RCC 7860 (cell line): ENCODE measurements at places on chromosomes 3 and 15.

DNA sequence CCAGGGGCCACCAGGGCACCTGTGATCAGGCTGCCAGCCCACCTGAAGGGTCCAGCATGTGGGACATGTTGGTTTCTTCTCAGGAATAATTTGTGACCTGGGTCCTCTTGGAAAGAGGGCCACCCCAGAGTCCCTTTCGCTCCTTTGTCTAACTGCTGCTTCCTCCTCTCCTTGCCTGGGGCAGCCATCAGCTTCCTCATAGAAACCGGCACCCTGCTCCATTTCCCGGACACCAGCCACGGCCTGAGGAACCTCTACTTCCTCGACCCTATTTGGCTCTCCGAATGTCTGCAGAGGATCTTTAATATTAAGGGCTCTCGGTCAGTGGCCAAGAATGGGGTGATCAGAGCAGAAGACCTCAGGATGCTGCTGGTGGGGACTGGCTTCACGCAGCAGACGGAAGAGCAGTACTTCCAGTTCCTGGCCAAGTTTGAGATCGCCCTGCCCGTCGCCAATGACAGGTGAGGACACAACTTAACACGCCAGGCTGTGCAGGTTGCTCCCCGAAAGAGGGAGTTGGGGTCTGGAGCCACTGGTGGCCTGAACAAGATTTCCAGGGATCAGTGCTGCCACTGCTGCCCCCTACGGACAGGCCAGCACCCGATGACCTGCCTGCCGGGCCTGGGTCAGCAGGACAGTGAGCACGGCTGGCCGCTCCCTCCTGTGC, 109.7 kb downstream of the LRRK1 start:
- no peak for DNase-seq

DNA sequence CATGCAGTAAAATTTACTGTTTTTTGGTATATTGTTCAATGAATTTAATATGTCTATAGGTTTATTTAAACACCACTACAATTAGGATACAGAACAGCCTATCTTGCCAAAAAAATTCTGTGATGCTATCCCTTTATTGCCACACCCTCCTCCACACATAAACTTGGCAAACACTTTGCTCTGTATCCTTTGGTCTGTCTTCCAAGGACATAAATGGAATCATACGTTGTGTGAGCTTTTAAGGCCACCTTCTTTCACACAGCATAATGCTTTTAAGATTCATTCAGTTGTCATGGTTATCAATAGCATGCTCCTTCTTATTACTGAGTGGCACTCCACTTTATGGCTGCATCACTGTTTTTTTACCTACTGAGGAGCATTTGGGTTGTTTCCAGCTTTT, 71.5 kb downstream of the CERS3 start:
- DNase-seq: no peak

DNA sequence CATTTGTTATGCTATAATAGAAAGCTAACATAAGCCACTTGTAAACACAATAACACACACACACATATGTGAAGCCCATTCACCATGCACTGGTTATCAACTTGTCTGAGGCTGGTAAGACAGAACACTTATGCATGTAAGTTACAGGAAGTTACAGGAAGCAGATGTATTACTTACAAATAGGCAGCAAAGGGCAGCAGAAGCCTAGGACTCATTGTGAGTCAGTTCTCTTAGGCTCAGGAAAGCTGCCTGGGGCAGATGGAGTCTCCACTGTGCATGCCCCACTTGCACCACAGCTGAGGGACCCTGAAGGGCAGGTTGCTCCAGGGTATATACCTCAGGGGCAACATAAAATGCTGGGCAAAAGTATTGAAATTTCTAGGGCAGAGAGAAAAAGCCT, 748.8 kb upstream of the CCDC54 start:
- DNase-seq: no peak

GRCh38 chr3:111690242-111690641, 95.1 kb upstream of the ZBED2 start:
- peak; percentile 84 for DNase-seq

GRCh38 chr3:126490619-126491018, 14.9 kb upstream of the ZXDC start:
- no peak for DNase-seq

DNA sequence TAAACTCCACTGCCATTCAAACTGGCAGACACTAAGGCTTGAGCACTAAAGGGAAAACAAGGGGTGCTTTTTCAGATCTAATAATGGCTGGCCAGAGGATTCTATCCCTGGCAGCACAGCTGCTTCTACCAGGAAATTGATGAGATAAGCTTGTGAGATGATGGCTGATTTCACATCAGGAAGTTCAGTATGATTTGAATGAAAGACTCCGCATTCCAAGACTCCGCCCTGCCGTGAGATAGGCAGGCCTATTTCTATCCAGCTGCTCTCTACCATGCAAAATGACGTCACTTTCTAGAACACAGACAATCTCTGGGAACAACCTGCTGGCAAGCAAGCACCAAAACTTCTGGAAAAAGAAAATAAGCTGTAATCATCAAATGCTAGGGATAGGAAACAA, 171.8 kb downstream of the WDR76 start:
- no peak for DNase-seq

DNA sequence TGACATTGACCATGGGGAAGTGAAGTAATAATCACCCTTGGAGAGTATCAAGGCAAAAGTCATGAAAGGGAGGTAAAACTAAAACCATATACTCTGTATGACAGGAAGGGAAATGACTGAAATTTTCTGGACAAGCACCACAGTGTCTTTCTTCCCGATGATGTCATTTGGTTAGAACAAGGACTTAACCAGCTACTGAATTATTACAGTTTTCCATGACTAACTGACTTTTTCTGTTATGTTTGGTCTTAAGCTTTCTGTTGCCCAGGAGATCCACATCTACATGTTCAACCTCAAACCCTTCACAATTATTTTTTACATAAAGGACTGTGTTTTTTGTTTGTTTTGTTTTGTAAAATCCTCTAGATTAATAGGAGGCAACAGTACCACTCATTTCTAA, 191.9 kb upstream of the IL12A start:
- peak; percentile 86 for DNase-seq

- peak; percentile 31 for DNase-seq
Observed at GRCh38 chr3:195823999-195824398, 12.3 kb upstream of the MUC4 start.

- no peak for DNase-seq
Observed at GRCh38 chr3:139052802-139053600, 8.3 kb upstream of the PRR23C start.

- no peak for DNase-seq
Observed at GRCh38 chr3:76387000-76387399, 601.7 kb upstream of the ZNF717 start.

DNA sequence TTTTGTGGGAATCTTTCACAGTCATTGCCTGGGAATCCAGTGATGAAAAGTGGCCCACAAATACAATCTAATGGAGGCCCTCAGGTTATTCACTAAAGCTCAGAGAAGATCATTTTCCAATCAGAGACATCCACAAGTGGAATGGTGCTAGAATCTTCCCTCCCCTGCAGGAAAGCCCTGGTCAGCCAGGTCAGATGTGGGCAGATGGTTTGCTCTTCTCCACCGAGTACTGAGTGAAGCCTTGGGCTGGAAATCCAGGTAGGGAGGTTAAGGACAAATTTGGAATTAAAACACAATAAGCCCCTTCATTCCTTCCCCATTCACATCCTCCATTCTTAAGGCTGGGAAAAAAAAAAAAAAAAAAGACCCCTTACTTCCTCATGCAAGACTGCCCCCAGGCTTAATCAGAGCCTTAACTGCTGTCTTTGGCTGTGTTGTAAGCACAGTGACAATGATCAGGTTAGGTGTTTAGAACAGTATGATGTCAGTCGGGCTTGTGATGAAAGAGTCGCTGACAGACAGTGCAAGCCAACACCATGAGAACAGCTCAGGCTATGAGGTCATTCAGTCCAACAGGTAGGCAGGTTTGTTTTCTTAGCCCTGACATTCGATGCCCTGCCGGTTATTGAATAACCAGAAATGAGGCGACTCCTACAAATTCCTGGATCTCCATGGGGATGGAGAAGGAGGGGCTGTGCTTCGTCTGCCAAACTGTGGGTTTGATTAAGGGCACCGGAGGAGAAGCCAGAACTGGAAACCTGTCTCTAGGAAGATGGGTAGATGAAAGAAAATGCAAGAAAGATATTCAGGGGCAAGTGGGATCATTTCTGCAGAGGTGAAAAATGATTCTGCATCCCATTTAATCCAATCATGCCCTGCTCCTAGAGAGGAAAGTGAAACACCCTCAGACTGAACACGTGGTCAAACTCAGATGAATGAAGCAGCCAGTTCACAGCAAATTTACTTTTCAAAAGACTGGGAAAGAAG, 23.5 kb upstream of the HES1 start:
- DNase-seq: peak; percentile 94

DNA sequence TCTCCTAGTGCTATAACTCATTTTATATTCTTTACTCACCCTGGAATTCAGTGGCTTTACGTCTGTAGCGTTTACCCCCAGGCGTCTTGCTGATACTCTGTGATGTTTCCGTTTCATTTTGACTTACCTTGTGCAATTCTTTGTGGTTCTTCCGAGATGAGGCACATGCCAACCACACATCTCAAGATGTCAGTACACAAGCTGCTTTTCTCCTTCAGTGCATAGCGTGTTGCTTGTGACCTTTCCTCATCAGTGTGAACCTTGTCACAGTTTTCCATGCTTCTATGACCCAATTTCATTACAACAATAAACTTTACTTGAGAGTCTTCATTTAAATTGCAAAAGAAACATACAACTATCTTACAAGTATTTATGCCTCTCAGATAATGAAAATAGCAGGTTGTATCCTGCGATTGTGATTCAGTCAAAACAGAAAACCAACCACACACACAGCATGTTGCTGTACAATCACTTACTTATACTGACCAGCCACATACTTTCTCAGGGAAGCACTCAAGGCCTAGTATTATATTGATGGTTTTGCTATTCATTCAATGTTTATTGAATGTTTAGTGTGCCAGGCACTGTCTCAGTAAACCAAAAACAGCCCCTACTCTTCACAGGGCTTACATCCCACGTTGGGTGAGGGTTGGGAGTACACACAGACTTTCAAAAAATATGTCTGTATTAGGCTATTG, 4.6 kb upstream of the TBL1XR1 start:
- DNase-seq: no peak

GRCh38 chr3:192825657-192826200, 91.9 kb downstream of the MB21D2 start:
- no peak for DNase-seq

- DNase-seq: no peak
Observed at GRCh38 chr3:176431991-176432390, 765.3 kb downstream of the TBL1XR1 start.

DNA sequence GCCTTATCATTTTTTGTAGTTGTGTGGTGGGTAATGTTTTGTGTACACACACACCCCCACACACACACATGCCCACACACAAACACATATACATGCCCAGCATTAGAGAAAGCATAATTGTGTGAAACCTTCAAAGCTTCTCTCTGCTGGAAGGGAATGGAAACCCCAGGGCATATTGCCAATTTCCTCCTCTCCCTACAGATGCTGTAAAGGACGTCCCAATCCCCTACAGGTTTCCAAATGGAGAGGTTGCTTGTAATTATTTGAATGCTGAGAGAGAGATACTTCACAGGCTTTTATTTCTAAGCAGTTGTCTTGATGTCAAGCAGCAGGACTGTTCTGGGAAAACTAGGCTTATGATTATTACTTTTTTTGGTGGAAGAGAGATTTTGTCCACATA, 23.0 kb upstream of the CCK start:
- no peak for DNase-seq

DNA sequence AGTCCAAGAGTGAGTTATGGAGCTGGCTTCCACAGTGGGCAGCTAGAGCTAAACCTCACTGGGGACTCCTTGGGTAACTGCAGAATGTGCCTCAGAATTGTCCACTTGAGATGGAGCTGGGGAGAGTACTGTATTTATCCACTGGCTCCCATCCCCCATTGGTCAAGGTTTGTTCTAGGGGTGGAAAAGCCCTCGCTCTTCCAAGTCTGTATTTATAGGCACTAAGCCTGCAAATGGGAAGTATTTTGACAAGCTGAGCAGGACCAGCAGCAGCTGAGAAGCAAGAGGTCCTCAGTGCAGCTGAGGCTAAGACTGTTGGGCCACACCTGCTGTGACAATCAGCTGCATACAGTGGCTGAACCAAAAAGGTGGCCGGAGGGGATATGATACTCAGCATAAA, 5.8 kb downstream of the USP13 start:
- no peak for DNase-seq

- no peak for DNase-seq
Observed at GRCh38 chr3:30855400-30856292, 38.8 kb downstream of the GADL1 start.

DNA sequence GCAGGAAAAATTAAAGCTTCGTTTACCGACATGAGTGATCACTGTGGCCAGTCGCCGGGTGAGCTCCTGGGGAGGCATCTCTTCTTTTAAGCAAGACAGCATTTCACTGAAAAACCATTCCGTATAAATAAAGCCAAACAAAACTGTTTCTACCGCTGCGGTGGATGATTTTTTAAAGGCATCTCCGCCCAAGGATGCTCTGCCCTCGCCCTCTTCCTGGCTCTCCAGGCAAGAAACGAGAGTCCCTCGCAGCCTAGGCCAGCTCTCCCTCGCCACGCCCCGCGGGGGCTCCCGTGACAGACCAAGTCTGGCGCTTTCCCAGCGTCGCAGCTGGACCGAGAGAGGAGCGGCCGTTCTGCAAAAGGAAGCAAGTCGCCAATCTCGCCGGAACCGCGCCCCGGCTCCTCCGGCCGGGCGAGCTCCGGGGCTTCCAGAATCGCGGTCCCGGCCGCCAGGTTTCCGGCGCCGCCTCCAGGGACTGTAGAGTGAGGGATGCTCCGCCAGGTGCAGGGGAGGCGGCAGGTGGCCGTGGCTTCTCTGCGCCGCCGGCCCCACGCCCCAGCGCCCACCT, 458 bp downstream of the MCF2L2 start:
- DNase-seq: no peak

- DNase-seq: no peak
Observed at GRCh38 chr15:37015451-37015850, 84.9 kb downstream of the MEIS2 start.

DNA sequence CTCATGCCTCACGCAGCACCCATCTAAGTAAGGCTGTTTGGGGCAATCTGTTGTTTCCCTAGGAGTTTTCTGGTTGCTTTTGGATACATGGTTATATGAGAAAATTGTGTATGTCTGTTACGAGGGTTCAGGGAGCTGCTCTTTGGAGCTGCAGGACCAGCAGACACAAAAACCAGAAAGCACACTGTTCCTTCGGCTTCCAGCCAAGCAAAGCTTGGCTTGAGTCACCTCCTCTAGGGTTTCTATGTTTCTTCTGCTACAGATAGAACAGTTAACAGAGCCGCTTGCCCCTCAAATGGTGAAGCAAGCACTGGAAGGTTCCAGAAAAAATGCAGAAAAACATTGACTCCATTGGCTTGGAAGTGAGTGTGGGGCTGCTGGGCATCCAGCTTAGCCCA, 49.2 kb upstream of the CTDSPL start:
- DNase-seq: no peak

DNA sequence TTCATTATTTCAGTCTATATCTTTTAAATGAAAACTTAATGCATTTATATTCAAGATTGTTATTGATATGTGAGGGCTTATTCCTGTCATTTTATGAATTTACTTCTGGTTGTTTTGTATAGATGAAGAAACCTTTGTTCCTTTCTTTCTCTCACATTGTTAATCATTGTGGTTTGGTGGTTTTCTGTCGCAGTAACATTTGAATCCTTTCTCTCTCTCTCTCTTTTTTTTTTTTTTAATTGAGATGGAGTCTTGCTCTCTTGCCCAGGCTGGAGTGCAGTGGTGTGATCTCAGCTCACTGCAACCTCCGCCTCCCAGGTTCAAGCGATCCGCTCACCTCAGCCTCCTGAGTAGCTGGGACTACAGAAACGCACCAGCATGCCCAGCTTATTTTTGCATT, 22.1 kb downstream of the AGBL1 start:
- no peak for DNase-seq
